ENCODE measurements at places on chromosomes 13 and 19.

DNA sequence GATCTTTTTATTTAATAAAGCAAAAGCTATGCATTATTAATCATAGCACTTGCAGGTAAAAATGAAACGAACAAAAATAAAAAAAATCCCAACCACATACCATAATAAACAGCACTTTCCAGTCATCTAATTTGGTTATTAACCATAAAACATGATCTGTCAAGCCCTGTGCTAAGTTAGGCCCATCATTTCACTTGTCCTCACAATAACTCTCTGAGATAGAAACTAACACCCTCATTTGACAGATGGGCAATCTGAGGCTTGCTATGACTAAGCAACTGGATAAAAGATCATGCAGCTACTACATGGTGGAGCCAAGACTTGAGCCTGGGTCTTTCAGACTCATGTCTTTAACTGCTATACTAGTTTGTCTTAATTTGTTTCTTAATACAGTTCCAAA, 21.8 kb downstream of the PROSER1 start:
- DNase-seq: no peak

- no peak for DNase-seq
These were observed 34.9 kb upstream of the PSPC1 start for GRCh38 chr13:19817510-19818158.

DNA sequence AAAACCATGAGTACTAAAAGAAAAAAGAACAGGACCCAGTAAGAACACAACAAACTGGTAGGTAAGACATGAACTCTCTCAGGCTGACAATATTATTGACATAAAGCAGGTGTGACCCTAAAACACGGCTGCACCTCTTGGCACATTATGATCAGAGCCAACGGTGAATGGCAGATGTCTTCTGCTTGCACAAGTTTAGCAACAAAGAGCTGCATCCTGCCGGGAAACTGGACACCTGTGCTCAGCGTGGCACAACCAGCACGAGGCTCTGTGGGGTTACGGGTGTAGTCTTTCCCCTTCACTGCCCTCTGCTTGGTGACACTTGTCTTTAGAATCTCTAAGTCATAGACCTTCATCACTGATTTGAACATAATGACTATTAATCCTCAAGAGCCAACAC, 97.9 kb downstream of the DOCK9 start:
- DNase-seq: no peak

DNA sequence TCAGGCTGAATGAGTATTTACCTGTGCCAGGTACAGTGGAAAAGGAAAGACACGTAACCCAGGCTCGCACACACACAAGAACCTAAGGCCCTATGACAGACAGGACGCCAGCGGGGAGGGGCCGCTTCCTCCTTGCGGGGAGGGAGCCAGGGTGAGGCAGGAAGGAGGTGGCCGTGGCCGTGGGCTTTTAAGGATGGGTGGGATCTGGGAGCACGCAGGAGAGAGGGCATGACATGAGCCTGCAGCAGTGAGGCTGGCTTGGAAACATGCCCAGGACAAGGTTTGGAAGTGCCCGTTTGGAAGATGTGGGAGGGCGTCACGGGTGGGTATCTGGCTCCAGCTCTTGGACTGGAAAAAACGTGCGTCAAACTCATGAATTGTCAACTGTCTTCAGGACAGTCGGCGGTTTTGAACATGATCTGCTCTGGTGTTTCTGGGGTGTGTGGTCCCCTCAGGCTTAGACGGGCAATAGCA, 20.1 kb downstream of the SH3GL1 start:
- no peak for DNase-seq

GRCh38 chr19:45087531-45087930, 5.4 kb upstream of the PPP1R37 start:
- no peak for DNase-seq

- DNase-seq: peak; percentile 30
These were observed 38.4 kb upstream of the CSNK1A1L start for GRCh38 chr13:37143911-37144310.

- no peak for DNase-seq
These were observed 25.5 kb upstream of the TIMM44 start for GRCh38 chr19:7968796-7969554.

DNA sequence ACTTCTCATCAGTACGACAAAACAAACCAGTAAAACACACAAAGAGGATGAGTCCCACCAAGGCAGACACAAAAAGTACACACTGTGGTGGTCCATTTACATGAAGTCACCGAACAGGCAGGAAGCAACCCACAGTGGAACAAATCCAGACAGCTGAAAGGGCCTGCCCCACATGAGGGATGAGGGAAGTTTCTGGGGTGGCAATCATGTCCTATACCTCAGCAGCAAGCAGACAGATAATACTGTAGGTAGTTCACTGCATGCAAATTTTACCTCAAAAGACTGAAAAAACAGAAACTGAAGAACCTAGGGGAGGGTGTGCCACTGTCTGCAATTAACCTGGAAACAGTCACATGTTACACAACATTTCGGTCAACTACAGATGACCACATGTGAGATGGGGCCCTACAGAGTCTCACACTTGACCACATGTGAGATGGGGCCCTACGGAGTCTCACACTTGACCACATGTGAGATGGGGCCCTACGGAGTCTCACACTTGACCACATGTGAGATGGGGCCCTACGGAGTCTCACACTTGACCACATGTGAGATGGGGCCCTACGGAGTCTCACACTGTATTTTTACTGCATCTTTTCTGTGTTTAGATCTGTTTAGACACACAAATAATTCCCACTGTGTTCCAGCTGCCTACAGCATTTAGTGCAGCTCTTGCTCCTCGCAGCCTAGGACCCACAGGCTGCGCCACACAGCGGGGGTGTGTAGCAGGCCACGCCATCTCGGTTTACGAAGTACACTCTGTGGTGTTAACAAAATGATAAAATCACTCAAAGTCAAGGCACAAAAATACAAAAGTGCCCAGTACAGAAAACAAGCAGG, 22.2 kb downstream of the PCID2 start:
- peak; percentile 27 for DNase-seq

GRCh38 chr19:20079476-20079875, 1.7 kb downstream of the ZNF90 start:
- DNase-seq: no peak

- no peak for DNase-seq
These were observed 310.0 kb downstream of the RBM26 start for GRCh38 chr13:79096099-79096498.

DNA sequence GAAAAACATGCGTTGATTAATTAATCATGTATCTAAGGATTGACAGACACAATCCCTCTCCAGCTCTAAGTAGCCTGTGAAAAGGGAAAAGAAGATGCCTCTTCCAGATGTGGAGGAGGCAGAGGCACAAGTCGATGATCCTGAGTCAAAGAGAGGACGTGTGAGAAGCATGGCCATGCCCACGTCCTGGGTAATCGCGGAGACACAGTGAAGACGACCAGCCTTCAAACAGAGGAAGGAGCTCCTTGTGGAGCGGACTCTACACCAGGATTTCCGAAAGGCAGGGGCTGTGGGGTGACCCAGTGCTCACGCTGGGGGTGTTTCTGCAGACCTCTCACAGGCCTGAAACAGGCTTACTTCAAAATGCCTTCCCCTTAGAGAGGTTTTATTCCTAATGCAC, 70.5 kb downstream of the COL4A1 start:
- DNase-seq: no peak

DNA sequence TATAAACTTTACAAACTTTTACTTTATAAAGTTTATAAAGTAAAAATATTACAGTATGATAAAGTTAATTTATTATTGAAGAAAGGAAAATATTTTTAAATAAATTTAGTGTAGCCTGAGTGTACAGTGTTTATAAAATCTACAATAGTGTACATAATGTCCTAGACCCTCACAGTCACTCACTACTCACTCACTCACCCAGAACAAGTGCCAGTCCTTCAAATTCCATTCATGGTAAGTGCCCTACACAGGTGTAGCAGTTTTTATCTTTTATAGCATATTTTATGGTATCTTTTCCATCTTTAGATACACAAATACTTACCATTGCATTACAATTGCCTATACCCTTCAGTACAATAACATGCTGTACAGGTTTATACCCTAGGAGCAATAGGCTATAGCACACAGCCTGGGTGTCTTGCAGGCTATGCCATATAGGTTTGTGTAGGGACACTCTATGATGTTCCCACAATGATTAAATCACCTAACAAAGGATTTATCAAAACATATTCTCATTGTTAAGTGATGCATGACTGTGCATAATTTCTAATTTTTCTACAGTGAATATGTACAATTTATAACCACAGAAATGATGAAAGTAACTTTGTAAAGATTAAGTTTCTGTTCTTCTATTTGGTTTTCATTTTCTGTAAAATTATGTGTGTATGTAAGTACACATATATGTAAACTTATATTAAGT, 98.0 kb downstream of the SPRY2 start:
- DNase-seq: no peak

- DNase-seq: no peak
These were observed 35.2 kb downstream of the STK24 start for GRCh38 chr13:98541701-98542203.

GRCh38 chr13:42812316-42812715, 30.9 kb downstream of the FAM216B start:
- DNase-seq: no peak

GRCh38 chr19:31981545-31981944, 363.9 kb upstream of the ZNF507 start:
- no peak for DNase-seq

- DNase-seq: no peak
These were observed 94.6 kb downstream of the ING1 start for GRCh38 chr13:110808138-110808537.

DNA sequence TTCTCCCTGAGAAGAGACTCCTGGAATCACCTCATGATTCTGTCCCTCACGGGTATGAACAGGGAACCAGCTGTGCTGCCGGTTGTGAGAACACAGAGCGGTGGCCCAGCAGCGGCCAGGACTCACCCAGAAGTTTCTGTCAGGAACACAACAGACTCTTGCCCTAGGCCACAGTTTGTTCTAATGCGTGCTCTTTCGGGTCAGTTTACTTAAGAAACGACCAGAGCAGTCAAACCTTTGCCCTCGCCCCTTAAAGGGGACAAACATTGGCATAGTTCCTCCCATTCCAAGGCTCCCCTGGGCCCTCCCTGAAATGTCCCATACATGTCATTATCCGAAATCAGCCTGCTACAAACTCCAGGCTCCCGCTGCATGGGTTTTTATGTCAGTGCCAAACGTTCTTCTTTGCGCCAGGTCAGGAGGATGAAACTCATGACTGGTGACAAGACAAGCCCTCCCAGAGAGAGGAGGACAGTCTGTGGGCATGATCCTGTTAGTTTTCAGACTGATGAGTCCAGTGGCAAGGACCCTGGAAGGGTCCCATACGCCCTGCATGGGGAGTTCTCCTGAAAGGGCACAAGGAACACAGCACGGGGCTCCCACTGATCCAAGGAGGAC, 18.3 kb downstream of the ZIC5 start:
- DNase-seq: no peak

GRCh38 chr13:50376895-50377575, 361.8 kb downstream of the KCNRG start:
- DNase-seq: no peak

- no peak for DNase-seq
These were observed 16.4 kb downstream of the ZNF574 start for GRCh38 chr19:42092350-42092749.

Measured in brain pericyte (primary cell).